ENCODE measurements at places on chromosomes 3 and 15.

DNA sequence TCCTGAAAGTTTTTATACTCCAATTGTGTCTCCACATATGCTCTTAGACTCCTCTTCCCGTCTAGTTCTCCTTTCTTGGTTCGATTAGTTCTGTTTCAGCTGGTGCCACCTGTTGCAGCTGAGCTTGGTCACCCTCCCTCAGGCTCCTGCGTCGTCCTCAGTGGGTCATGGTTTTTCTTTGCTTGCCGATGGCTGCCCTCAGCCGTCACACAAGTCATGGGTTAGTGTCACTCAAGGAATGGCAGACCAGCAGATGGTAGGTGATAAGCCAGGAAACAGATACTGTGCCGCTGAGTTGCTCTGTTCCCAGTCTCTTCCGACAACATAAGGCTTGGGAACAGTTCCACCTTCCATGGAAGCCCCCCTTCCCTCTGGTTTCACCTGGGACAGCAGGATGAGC lies 109.9 kb downstream of the IGF1R start:
- DNase-seq: no peak

- no peak for DNase-seq
These were observed 71.8 kb upstream of the ZBTB20 start for GRCh38 chr3:115218859-115219258.

DNA sequence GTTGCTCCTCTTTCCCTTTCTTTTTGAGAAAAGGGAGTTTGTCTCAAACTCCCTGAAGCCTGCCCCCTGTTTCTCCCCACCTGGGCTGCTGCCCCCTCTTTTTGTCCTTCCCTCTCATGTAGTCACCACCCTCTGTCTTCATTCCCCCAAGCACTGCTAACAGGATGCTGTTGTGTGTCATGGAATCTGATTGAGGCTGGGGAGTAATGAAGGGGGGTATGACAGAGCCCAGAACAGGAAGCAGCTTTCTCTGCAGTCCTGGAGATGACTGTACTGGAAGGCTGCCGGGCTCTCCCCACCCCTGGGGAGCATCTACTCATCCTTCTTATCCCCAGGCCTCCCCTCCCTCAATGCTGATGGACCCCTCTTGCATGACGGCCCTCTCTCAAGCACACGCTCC lies 181.6 kb downstream of the ABHD5 start:
- DNase-seq: no peak

GRCh38 chr3:175207361-175207760 lies 348.2 kb downstream of the NAALADL2 start:
- no peak for DNase-seq

- DNase-seq: no peak
These were observed 5.1 kb upstream of the CCR1 start for GRCh38 chr3:46213201-46213600.

DNA sequence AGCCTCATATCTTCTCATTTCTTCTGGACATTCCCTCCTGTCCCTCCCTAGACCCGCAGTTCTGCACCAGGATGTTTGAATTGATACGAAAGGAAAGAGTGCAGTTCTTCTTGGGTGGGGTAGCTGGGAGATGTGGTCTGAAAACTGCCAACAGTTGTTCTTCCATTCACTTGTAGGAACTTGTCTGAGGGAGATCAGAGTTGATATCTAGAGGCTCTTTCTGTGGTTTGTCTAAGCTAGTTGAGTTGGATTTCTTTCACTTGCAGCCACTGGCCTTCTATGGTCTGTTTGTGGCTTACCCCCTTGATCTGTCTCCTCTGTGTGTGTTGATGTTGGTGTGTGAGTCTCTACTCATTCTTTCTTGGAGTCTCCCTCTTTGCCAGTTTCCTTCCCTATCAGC lies 42.5 kb upstream of the PIK3CB start:
- DNase-seq: no peak

DNA sequence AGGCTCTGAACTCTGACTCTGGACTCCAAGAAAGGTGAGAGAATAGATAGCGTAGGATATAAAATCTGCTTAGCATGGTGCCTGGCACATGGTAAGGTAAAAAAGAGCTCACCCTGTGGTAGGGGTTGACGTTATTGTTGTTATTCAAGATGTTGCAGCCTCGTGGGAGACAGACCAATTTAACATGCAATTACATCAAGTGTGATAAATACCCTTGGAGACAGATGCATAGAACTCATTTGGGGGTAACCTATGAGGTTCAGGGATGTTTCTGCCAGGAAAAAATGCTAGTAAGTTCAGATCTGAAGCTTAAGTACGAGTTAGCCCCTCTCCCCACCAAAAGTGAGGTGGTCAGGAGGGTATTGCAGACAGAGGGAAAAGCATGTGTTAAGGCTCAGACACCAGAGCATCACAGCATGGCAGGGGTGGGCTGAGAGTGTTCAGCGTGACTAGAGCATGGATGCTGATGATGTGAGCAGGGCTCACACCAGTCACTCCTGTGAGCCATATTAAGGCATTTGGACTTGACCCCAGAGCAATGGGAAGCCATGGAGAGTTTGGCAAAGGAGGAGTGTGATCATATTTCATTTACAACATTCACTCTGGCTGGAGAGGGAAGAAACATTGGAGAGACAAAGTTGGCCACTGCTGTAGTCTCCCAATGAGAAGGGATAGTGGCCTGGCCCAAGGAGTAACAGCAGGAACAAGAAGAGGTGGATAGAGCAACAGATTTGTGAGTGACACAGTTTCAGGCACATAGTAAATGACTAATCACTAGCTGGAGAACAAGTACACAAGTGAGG lies 181.0 kb downstream of the UACA start:
- DNase-seq: no peak

DNA sequence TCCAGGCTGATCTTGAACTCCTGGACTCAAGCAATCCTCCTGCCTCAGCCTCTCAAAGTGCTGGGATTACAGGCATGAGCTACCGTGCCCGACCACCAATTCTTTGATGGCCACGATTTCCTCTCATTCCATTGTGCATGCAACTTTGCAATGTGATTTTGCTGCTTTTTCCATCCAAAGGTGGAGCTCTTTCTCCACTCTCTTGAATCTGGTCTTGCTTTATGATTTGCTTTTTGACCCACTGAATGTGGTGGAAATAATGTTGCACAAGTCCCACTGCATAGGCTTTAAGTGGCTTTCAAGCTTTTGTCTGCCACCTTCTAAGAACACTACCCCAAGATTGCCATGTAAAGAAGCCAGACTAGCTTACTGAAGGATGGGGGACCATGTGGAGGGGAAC lies 10.6 kb downstream of the RPS27L start:
- DNase-seq: no peak

DNA sequence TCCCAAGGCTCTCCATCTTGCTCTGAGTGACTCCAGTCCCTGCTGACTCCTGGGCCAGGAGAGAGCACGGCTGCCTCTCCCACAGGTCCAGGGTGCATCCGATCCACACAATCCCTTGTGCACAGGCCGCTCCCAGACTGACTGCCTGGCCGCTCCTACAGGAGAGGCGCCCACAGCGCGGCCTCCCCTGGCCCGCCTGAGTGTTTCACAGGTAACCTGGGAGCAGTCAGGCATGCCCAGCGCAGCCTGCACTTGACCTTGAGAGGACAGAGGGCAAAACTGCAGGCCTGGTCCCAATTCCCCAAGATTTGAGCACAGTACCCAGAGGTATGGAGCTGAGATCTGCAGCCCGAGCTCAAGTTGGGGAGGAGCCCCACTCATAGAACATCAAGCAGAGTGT lies 490.2 kb downstream of the CNTN6 start:
- DNase-seq: no peak

GRCh38 chr3:154972951-154973350 lies 107.2 kb upstream of the MME start:
- DNase-seq: no peak

- no peak for DNase-seq
These were observed 24.5 kb upstream of the GMNC start for GRCh38 chr3:190886945-190887344.

DNA sequence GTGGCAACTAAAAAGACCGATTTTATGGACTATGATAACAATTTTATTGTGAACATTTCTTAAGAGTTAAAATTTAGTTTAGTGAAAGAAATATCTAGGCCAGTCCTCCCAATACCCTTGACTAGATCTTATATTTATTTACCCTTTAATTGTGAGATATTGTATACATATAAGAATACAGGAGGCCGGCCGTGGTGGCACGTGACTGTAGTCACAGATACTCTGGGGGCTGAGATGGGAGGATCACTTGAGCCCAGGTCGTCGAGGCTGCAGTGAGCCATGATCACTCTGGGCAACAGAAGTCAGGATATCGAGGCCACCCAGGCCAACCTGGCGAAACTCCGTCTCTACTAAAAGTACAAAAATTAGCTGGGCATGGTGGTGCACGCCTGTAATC lies 756 bp upstream of the RMDN3 start:
- DNase-seq: no peak

- no peak for DNase-seq
These were observed 50.5 kb upstream of the CSPG4 start for GRCh38 chr15:75763137-75763611.

DNA sequence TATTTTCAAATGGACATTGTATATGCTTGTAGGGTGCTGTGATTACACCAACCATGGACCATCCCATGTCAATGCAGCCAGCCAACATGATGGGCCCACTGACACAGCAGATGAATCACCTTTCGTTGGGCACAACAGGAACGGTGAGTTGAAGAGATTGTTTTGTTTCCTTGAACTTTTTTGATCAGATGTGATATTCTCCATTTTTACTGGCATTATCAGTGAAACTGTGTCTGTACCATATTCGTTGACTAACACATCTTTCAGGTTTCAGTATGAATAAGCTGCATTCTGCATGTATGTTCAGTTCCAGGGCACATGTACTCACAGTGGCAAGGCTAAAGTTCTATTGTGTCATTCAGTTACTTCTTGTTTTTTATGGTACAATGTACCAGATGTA lies 655.2 kb downstream of the RBMS3 start:
- no peak for DNase-seq

- DNase-seq: no peak
These were observed 60.0 kb downstream of the NMNAT3 start for GRCh38 chr3:139617672-139618268.

DNA sequence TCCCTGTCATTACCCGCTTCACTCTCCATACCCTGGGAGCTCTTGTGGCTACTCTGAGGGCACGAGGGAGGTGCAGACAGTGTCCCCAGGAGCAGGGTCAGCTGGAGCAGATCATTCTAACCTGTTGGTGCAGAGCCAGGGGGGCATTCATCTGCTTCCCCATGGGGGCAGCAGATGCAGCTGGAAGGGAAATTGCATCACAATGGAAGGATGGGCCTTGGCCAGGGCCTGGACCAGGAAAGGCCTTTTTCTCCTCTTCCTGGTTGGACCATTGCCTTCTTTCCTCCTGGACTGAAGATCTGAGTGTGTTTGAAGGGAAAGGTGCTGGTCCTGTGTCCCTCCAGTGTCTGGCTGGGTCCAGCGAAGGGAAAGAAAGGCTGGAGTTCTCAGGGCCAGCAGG lies 55.7 kb downstream of the EPHB1 start:
- DNase-seq: no peak

GRCh38 chr15:38888701-38889221 lies 324.1 kb upstream of the RASGRP1 start:
- DNase-seq: no peak

DNA sequence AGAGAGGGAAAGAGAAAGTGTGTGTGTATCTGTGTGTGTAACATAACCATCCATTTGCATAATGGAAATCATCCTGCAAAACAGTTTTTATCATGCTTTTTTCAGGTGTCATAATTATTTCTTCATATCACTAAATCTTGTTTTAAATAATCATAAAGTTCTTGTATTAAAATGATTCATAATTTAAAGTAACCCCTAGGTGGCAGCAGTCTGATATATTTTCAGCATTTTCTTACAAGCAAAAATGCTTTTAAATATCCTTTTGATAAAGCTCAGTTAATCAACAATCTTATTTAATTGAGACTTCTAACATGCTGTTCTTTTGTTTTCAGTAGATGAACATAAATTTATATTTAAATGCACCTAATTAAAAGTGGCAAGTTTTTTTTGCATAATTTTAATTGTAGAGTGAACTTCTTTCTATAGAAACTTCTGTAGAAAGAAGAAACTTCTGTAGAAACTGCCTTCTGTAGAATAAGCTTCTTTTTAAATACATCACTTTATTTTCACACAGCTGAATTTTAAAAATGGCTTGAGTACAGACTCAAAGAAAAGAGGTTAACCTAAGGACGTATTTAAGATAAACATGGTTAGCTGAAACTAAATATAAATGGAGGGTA lies 72.5 kb downstream of the OPA1 start:
- DNase-seq: no peak

DNA sequence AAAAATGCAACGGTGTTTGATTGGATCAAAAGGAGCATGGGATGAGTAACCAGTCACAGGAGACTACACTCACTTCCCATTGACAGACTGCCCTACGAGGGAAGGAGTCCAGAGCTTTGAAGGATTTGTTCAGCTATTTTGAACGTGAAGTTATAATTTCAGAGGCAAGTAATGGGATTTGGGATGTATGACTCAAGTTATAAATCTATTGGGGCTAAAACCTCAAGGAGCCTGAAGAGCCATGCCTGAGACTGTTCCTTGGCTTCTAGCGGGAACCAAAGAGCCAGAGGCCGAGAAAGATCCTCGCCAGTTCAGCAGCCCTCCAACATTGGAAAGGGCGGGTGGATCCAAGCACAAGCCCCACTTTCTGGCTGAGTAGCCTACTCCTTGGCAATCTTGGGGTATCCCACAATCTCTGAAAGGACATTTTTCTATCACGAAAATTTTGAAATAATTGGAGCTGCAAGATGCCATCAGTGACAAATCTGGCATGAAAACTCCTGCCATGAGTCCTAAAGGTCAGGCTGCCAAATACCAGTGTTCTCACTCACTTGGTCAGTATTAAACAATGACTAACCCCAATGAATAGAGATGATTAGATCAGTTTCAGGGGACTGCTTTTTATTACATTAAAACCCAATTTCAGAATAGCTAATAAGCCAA lies 48.6 kb upstream of the SLCO2A1 start:
- no peak for DNase-seq

- no peak for DNase-seq
These were observed 66.7 kb downstream of the ST6GAL1 start for GRCh38 chr3:186997061-186997460.

- no peak for DNase-seq
These were observed 174.9 kb upstream of the FRMD4B start for GRCh38 chr3:69560818-69561217.

DNA sequence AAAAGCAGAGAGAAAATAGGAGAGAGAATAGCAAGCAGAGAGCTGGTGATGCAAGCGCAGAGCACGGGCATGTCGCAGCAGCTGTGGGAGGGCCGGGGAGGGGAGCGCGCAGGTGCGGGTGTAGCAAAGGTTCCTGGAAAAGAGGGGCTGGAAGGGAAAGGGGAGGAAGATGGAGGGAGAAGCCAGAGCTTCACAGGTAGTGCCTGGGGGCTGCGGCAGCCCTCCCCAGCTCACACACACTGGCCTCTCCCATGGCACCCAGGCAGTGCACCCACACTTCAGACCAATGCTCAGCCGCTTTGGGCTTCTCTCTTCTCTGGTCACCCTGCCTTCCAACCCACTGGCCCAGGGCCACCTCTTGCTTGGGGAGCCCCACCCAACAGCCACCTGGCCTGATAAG lies 72.1 kb downstream of the ADAMTS7 start:
- no peak for DNase-seq

GRCh38 chr15:67554580-67554979 lies 12.1 kb downstream of the MAP2K5 start:
- DNase-seq: no peak

Data from activated CD4-positive, alpha-beta T cell treated with anti-CD3 and anti-CD28 coated beads, Interleukin-2, amount 50 U/mL, for 24 hours (primary cell).